ENCODE measurements at places on chromosomes 6 and 20. TPM values are rescaled to one million over a fixed set of nuclear protein-coding genes. Genes with fewer than 3 reads are reported as not detected.

LHFPL5 gene
- total RNA-seq, result not detected

RALY gene
- total RNA-seq, result 156 TPM

SCGN gene
- total RNA-seq, result not detected

IGF2R gene
- total RNA-seq, result 37.1 TPM

OPN5 gene
- total RNA-seq, result not detected

SLC4A11 gene
- total RNA-seq, result 6.8 TPM

MUC21 gene
- not detected for total RNA-seq

GABRR1 gene
- not detected for total RNA-seq

SLC22A2 gene
- total RNA-seq, result not detected

ALDH8A1 gene
- not detected for total RNA-seq

OPRM1 gene
- not detected for total RNA-seq

BEND6 gene
- 1.2 TPM for total RNA-seq

All from hair follicular keratinocyte (primary cell).